ENCODE measurements at places on chromosomes 2 and 18.

- DNase-seq, result no peak
Observed at GRCh38 chr18:79732721-79733025, 53.1 kb downstream of the CTDP1 start.

DNA sequence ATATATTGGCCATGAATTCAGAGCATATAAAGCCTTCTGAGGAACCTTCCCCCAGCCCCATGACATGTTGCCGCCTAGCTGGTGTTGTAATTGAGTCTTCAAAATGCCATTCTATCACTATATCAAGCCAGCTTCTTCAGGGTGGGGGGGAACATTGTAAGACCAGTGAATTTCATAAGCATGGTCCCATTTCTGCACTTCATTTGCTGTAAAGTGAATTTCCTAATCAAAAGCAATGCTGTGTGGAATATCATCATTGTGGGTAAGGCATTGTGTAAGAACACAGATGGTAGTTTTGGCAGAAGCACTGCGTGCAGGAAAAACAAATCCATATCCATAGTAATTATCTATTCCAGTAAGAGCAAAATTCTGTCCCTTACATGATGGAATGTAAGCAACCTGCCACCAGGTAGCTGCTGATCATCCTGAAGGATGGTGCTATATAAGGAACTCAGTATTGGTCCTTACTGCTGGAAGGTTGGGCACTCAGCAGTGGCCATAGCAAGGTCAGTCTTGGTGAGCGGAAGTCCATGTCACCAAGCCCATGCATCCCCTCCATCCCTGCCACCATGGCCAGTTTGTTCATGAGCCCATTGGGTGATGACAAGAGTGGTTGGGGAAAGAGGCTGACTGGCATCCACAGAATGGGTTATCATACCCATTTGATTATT, 159.4 kb downstream of the COPS8 start:
- DNase-seq, result no peak

DNA sequence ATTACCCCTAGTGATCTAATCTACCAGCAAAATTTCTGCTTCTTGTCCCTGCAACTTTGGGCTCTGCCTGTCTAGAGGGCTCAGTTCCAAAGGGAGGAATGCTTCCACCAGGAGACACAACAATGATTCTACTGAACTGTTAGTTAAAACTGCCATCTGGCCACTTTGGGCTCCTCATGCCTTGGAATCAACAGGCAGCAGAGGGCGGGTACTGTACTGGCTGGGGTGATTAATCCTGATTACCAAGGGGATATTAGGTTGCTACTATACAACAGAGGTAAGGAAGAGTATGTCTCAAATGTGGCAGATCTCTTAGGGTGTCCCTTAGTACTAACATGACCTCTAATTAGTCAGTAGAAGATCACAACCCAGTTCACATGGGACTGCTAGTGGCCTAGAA, 21.4 kb downstream of the HADHA start:
- DNase-seq, result no peak

DNA sequence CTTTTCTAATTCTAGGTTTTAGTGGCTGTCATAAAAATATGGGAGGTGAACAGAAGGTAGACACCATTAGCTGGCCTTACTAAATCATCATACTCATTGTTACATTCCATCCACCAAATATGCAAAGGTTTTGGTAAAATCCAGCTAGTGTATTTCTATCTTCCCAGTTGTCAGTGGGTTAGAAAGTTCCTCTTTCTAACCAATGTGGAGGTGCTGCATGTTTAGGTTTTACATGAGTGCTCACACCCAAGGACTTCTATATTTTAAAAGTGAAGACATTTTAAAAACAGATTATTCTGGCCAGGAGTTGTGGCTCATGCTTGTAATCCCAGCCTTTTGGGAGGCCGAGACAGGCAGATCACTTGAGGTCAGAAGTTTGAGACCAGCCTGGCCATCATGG, 5.9 kb downstream of the ALPP start:
- DNase-seq, result no peak

- DNase-seq, result no peak
Observed at GRCh38 chr18:32891797-32892196, 119.0 kb upstream of the KLHL14 start.

DNA sequence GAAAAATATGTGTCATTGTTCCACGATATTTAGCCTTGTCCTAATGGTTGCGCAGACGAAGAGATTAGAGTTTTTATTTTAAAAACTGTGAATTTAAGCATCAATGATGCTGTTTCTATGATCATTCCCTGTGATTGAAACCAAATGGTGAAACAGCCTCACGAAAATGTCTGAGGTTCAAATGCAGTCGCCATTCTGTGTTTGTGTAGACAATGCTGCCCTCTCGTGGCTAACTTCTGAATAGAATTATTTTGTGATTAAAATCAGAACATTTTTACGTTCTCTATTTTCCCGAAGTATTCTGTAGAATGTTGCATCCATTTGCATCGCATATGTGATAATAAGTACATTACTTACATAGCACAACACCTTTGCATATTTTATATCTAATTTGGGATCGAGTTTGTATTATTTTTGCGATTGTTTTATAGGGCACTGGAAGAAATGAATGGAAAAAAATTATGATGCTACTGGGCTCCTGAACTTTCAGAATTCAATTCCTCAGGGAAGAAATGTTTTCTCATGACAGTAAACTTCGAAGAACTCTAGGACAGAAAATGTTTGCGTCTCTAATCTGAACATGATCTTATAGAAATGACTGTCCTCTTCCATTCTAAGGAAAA, 54.8 kb upstream of the CREB1 start:
- peak; percentile 70 for DNase-seq

- DNase-seq, result no peak
Observed at GRCh38 chr2:134433979-134434378, 180.1 kb downstream of the MGAT5 start.

GRCh38 chr2:52145005-52145404, 1113.1 kb upstream of the NRXN1 start:
- DNase-seq, result no peak

DNA sequence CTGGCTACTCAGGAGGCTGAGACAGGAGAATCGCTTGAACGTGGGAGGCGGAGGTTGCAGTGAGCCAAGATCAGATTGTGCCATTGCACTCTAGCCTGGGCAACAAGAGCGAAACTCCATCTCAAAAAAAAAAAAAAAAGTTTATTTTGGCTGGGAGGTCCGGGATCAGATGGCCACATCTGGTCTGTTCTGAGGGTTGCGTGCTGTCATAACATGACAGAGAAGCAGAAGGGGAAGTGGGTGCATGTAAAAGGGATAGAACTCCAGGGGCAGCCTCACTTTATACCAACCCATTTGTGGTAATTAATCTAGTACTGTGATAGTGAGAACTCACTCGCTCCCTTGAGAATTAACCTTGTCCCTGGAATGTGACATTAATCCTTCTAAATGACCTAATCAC, 101.2 kb downstream of the PTPN4 start:
- no peak for DNase-seq

DNA sequence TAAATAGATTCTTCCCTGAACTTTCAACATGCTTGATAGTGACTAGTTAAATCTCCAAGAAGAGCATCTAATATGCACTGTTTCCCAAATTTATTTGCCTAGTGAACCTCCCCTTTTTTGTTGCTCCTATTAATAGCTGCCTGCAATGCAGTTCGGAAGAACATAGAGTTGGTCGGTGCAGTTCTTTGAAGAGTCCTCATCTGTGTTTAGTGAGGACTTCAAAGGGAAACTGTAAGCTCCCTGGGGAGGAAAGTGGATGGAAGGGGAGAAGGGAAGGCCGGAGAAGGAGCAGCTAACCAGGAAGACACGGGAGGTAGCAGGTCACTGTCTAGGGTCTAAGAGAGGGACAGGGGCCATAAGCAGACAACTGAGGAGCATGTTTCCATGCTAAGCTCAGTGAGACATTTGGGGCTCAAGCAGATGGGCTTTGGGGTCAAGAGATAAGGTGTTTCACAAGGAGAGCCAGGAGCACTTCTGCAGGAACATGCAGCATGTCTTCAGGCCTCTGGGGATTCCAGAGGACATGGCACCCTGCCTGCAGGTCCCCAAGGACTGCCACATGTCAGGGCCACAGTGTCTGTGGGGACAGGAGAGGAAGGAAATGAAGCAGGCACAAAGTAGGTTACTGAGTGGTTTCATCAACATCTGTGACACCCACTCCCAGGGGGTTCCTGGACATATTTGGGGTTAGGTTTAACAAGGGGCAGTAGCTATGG, 48.7 kb upstream of the ANXA4 start:
- DNase-seq, result no peak

DNA sequence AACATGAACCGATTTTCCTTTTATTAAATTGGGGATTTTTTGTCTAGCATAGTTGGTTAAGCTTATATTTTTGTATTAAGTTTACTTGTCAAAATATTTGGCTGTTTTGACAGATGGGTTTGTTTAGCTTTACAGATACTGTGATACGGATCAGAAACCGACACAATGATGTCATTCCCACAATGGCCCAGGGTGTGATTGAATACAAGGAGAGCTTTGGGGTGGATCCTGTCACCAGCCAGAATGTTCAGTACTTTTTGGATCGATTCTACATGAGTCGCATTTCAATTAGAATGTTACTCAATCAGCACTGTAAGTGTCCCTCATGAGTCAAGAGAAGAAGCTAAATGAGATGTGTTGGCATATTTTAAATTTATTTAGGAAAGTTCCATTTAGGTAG, 8.5 kb downstream of the PDK1 start:
- DNase-seq, result no peak

All from neural progenitor cell (in vitro differentiated cells).